ENCODE measurements at places on chromosomes 1 and 21. TPM values are rescaled to one million over a fixed set of nuclear protein-coding genes. Genes with fewer than 3 reads are reported as not detected.

Gene VSIG8
- not detected for total RNA-seq

Gene BSND
- not detected for total RNA-seq

Gene PARK7
- 206 TPM for total RNA-seq

Gene LCE1F
- total RNA-seq = not detected

Gene BRINP3
- total RNA-seq = 0.65 TPM

Gene SLC44A3
- 0.65 TPM for total RNA-seq

Gene LCE1A
- total RNA-seq = not detected

Gene C1orf185
- not detected for total RNA-seq

Gene CLSTN1
- total RNA-seq = 210 TPM

Gene CFAP74
- not detected for total RNA-seq

All from smooth muscle cell of the umbilical artery (primary cell).